HCT116 (cell line): ENCODE measurements at places on chromosomes 4 and X.

DNA sequence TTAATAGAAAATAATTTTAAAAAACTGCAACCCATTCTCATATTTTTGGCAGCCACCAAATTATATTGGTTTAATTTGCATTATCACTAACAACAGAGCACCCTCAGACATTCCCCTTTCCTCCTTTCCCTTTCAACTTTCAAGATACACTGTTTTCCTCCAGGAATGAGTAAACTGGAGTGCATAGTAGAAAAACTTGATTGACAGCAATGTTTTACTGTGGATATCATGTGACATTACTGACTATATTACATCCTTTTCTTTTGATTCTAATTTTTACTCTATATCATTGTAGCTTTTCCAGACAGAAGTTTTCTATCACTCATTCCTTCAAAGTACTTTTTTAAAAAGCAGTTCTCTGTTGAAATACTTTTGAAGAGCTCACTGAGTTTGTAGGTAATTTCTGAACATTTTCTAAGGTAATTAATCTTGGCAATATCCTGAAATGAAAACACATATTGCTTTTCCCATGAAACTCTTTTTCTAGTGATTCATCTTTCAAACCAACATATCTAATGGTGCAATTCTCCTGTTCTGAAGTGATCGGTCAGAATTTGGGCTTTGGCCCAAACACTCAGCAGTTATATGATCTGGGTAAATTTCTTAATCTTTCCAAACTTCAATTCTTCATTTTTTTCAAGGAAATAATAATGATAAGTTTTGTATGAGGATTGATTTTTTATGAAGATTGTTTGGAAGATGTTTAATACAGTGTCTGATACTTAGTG is 920.4 kb upstream of the EPHA5 start:
- no peak for DNase-seq

DNA sequence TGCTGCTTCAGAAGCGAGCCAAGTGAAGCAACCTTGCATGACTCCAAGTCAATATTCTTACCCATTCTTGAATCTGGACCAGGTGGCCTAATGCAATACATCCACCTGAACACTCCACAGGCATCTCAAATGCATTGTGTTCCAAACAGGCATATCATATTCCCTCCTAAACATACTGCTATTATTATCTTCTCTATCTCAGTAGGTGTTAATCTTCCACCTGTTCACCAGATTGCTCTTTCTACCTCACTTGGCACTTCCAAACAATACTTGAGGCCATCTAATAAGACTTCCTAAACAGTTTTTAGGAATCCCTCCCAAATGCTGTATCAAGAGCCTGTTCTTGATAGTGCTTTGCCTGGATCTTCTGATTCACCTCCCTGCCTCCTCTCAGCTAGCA is 90.7 kb downstream of the GPRIN3 start:
- no peak for DNase-seq

- no peak for DNase-seq
Observed at GRCh38 chrX:17038681-17039161, 92.3 kb downstream of the REPS2 start.

GRCh38 chr4:60868232-60868960 is 331.7 kb upstream of the ADGRL3 start:
- no peak for DNase-seq

DNA sequence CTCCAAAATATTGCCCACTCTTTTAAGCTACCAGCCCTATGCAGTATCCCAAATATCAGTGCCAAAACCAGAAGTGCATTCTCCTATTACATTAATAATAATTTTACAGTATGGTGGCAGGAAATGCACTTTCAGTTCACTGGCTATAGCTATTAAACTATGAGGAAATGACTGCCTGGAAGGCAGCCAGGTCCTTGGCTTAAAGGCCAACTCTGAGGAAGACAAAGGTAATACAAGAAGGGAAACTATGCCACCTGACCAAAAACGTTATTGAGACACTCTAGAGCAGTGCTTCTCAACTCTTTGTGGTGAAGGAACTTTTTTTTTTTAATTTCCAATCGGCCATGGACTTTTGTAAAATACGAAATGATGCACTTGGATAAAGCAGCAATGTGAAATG is 133.6 kb upstream of the VAMP7 start:
- DNase-seq = no peak
